AG10803 (cell line): ENCODE measurements at places on chromosomes 6 and 20.

- DNase-seq, result peak; percentile 56
These were observed at the start of gene VWA7 for GRCh38 chr6:31776989-31777666. Gene VWA7 (minus strand): TSS chr6:31777328. CDS start chr6:31776779, 549 bp downstream.

DNA sequence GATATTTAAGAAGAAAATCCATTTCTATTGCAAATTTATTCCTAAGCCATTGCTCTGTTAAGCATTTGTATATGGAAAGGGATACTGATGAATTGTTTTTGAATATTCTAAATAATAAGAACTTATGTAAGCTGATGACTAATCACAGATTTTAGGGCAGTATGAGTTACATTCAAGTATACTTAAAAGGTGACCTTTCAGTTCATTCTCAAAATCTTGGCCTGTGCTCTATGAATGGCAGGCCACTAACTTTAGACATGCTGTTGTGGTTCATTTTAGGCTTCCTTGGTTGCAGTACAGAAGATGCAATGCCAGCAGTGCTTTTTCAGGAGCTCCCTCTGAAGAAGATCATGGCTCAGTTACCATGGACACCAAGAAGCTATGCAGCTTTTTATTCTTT, 380.4 kb downstream of the CENPW start:
- DNase-seq, result no peak

DNA sequence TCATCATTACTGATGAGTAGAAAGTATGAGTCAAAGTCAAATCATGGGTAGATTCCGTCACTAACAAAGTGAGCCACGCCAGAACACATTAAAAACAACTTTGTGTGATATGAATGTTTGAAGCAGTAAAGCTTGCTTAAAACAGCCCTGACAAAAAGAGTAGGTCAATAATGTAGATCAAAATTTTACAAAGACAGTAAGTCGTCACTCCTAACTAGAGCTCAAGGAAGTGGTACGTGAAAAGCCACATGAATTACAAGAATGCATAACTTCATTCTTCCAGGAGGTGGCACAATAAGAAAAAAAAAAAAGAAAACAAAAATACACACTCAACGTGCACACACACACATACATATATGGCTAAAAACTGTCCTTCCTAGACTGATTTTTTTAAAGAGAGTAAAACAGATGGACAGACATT, 69.9 kb downstream of the HACE1 start:
- peak; percentile 84 for DNase-seq

- no peak for DNase-seq
These were observed 27.8 kb upstream of the CRIP3 start for GRCh38 chr6:43336382-43336781.

DNA sequence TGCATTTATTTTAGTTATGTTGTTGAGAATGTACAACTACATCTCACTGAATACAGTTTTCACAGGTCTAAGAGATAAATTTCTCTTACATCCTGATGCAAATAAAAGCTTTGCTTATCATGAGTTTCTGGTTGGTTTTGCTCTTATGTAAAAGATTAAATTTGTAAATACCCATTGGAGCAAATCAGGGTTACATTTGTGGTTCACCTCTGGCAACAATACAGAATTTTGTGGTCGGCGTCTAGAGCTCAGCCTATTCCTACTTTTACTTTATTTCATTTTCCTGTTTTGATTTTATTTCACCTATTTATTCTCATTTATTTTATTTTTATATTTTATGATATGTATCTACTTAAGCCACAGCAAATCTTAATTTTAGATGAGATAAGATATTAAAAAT, 271.9 kb upstream of the MARCKS start:
- DNase-seq, result no peak

- DNase-seq, result peak; percentile 96
These were observed 53.8 kb downstream of the PCNA start for GRCh38 chr20:5065879-5066383.

DNA sequence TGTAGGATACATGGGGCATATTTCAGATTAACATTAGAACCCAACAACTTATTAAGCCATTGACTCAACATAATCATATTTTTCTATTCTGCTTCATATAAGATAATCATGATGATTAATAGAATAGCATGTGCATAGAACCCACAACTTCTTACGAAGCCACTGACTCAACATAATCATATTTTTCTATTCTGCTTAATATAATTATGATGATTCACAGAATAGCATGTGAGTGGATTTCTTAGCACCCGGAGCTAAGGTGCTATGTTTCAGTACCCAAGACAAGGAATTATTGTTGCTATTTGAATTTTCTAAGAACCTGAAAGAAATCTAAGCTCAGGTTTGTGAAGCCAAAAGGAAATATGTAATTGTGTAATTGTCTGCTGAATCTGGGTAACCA, 96.8 kb downstream of the TENT5A start:
- no peak for DNase-seq

- no peak for DNase-seq
These were observed 21.6 kb upstream of the TRIM27 start for GRCh38 chr6:28945349-28945748.

DNA sequence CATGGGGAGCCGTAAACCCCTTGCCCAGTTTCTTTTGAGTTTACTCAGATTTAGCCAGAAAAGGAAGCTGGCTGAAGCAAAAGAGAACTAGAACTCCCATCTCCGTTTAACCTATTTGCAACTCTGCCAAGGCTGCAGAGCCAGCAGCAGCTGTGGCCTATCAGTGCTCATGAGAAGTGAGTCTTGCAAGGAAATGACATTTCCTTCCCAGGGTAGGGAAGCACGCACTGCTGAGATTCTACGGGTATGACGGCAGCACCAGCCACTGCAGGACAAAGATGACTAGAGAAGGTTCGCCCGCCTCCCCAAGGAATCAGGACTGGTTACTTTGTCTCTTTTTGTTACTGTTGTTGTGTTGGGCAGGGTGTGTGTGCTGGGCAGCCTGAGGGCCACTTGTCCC, 47.6 kb downstream of the PPP1R3G start:
- peak; percentile 94 for DNase-seq

- DNase-seq, result no peak
These were observed 42.3 kb upstream of the ATXN1 start for GRCh38 chr6:16803294-16804200.

DNA sequence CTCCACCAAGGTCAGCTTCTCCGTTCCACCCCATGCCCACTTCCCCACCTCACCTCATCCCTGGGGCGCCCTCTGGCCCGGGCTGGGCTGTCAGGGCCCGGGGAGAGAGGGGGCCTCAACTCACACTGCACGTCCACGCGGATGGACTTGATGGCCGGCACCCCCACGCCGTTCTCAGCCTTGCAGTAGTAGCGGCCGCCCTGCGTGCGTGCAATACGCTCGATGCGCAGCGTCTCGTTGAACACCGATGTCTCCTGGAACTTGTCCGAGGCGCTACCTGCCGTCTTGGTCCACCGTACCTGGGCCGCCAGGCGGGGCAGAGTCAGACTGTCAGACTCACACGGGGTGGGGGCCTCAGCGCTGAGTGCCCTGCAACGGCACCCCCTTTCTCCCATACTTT, 39.6 kb downstream of the MDGA1 start:
- DNase-seq, result no peak

DNA sequence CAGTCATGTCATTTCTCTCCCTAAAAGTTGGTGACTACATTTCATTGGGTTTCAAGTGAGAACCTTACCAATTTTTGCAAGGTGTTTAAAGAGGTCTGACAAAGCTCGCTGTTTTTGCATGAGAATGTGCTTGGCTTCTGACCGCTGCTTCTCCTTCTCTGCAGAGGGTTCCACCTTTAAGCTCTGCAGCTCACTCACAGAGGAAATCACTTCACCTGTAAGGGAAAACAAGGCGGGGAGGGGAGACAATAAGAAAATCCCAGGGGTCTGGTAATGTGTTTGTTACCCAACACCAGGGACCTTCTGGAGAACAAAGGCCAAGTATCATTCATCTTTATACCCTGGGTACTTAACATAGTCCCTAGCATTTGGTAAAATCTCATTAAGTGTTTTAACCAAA, 40.0 kb upstream of the LYRM2 start:
- DNase-seq, result no peak

- no peak for DNase-seq
These were observed 28.7 kb upstream of the AHCY start for GRCh38 chr20:34331838-34332237.

GRCh38 chr20:8335495-8336195, 203.6 kb downstream of the PLCB1 start:
- DNase-seq, result no peak

- no peak for DNase-seq
These were observed 19.0 kb upstream of the MLN start for GRCh38 chr6:33822575-33823395.

DNA sequence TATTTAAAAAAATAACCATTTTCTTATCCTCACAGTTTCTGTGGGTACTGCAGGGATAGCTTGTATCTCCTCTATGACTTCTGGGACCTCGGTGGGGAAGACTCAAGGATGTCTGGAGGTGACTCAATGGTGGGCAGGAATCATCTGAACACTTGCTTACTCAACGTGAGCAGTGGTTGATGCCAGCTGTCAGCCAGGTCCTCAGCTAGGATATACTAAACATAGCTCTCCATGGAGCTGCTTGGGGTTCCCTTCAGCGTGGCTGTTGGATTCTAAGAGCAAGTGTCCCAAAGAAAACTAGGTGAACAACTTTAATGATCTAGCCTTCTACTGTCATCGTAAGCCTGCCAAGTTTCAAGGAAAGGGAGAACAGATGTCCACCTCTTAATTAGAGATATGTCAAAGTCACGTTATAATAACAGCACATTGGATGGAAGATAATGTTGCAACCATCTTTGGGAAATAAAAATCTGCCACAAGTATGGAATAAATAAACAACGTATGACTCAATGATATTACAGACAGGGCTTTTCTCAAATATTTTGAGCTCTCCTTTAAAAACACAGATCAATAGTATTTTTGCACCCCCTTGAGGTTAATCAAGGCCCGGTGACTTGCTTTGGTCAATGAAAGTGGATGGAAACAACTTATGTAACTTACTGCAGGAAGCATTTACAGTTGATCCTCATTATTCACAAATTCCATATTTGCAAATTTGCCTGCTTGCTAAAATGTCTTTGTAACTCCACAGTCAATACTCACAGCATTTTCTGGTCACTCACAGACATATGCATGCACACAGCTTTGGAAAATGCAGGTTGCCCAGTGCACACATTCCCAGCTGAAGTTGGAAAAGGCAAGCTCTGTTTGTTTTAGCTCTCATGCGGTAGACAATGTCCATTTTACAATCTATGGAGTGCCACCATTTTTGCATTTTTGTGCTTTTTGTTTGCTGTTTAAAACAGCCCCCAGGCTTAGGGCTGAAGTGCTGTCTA, 6.6 kb upstream of the HEBP2 start:
- DNase-seq, result peak; percentile 32

GRCh38 chr6:5422321-5422915, 161.1 kb downstream of the FARS2 start:
- peak; percentile 54 for DNase-seq

GRCh38 chr6:157139054-157139708, 184.1 kb downstream of the TMEM242 start:
- no peak for DNase-seq

DNA sequence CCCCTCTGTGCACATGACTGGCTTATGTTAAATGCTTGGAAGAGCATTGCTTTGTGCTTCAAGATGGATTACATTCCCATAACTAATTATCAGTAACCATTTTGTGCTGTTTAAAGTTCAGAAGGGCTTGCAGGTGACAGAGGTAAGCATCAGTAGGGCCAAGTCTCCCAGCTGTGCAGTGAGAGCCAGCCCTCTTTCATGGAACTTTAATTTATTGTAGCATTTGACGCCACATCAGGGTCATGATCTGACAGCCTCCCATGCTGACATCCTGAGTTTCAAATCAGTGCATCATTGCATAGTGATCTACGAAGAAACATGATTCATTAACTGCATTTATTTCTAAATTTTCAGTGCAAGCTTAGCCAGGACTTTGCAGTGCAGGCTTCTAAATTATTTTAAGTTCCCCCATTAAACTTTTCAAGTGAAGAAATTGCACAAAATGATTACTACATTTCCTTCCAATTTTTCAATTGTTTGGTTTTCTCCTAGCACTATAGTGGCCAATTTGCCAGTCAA, 380.9 kb downstream of the UTRN start:
- DNase-seq, result no peak

DNA sequence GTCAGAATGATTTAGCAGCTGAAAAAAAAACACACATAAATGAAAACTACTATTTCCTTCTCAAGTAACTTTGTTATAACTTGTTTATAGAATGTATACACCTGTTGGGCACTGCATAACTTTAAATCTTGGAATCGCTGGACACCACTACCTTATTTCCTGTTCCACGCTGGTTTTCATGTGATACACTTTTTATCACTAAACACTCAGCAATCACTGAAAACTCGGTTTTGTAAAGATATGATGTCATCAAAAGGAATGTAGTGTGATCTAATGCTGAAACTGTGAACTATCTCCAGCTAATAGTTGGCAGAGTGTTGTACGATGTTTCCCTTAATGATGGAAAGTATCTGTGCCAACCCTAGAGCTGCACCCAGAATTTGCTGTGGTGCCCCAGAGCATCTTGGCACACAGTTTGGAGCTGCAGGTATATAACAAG, 127.9 kb downstream of the BACH2 start:
- peak; percentile 18 for DNase-seq

DNA sequence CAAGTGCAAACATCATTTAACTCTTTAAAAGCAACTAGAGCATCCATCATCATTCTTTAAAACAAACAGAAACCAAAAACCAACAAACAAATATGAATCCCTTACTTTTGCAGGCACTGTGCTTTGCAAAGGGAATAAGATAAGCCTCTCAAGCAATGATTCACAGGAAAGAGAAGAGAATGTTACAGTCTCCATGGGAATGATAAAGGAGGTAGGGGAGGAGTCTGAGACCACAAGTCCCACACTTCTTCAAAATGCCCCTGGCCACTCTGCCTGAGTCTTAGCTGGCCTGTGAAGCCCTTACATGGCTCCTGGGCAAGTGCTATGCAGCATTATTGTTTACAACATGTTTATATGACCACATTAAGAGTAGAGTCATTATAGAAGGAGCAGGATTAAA, 257.7 kb upstream of the MARCKS start:
- no peak for DNase-seq

GRCh38 chr20:39974966-39975501, 714.0 kb downstream of the MAFB start:
- no peak for DNase-seq

DNA sequence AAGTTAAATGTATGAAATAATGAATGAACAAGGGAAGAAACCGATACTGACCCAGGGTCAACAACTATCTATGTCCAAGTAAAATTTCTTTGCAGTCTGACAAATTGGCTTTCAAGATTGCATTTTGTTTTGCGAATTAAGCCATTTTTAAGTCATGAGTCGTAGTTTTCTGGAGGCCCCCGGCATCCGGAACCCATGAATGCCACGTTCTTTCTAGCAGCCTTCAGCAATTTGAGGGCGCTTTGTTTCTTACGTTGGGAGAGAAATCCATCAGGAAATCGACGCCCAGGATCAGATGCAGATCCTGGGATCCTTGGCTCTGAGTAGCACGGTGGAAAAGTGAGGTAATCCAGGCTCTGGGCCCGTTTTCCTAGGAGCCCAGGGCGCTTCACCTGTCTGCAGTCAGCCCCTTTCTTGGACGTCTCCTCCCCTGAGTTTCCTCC, 309 bp upstream of the ABRACL start:
- peak; percentile 48 for DNase-seq
